ENCODE measurements at places on chromosomes 2 and 18. TPM values are rescaled to one million over a fixed set of nuclear protein-coding genes. Genes with fewer than 3 reads are reported as not detected.

The ANKRD36C gene
- 46.2 TPM for total RNA-seq

The CHMP1B gene
- total RNA-seq: 28.5 TPM

The CCDC121 gene
- 6.5 TPM for total RNA-seq

The HS1BP3 gene
- total RNA-seq: 23.6 TPM

DNA sequence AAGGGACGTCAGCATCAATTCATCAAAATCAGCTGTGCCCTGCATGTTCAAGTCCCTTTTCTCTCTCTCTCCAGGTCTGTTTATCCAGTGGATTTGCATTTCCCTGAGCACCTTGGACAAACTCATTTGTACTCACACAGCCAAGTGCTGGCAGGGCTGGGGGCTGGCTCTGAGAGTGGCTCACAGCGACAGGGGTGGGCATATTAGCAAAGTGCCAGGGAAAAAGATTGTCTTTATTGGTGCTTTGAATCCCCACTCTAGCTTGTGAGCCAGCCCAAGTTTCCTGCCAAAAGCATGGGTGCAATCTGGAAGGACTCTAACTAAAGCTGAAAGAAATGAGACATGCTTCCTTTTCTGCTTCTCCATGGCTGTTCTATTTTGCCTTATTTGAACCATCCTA lies 56.6 kb downstream of the ACOXL start:
- no peak for DNase-seq

DNA sequence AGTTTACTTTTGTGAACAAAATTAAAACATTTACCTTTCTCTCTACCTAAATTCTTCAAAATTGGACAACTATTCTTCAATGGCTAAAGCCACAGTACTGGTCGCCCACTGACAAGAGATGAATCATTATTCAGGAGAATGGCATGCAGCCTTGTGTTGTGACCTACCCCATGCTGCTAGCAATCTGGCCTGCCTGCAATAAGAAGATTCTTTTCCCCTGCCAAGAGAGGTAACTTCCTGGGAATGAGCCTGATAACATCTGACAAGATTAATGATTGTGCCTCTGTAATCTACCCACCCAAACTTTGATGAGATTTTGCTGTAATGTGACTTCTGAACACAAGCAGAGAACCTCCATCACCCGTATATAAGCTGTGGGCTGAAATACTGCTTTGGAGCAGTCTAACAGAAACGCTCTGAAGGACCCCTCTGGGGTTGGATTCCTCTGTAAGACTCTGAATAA lies 47.0 kb upstream of the ST3GAL5 start:
- DNase-seq: no peak

The SIX3 gene
- total RNA-seq: not detected
